ENCODE measurements at places on chromosomes 11 and 22.

GRCh38 chr11:126423154-126423553, 67.7 kb downstream of the ST3GAL4 start:
- DNase-seq, result no peak

DNA sequence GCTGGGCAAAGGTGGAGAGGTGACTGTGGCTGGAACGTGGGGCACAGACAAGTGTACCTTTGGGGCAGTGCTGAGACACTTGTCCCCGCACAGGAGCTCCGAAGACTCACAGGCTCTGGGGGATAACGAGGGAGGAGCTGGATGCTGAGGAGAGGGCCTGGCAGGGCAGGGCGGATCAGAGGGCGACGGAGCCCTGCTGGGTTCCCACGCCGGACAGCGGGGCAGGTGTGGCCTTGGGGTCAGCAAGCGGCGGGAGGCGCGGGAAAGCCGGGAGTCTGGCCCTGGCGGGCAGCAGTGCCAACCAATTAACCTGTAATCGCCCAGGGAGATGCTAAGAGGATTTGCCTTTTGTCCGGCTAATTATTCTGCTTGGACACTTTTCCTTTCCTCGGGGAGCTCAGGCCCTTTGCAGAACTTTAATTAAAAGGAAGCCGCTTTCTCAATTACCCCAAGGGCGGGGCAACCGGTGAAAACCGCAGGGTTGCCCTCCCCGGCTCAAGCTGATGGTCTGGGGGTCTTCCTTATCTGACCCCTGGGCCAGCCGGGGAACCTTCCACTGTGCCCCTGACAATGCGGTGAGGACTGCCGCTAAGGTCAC, 71.5 kb downstream of the WNT7B start:
- no peak for DNase-seq

- DNase-seq, result no peak
Observed at GRCh38 chr11:64239662-64240434, 1.0 kb upstream of the FKBP2 start.

GRCh38 chr11:116173941-116174911, 598.6 kb downstream of the BUD13 start:
- DNase-seq, result no peak

DNA sequence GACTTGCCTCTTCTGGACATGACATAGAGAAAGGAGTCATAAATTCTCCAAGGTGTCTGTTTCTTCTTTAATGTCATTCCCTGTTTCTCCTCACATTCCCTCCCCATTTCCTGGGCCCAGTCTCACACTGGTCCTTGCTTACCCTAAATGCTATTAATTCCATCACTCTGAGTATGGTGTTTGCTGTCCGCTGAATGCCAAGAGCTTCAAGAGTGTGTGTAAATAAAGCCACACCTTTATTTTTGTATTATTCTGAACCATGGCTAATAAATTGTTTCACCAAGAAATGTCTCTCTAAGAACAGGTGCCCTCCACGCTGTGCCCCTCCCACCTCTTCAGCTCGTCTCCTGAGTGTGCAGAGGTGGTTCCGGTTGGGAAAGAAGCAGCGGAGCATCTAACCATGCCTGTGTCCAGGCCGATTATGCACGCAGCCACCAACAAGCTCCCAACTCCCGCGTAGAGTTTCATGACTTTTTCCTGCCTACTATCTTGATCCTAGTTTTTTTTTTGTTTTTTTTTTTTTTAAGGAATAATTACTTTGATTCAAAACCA, 8.6 kb downstream of the TMEM121B start:
- no peak for DNase-seq

- DNase-seq, result no peak
Observed at GRCh38 chr11:69467646-69468045, 13.8 kb upstream of the LINC01488 start.

GRCh38 chr11:67606093-67606491, 644 bp upstream of the NDUFV1 start:
- DNase-seq, result peak; percentile 21

DNA sequence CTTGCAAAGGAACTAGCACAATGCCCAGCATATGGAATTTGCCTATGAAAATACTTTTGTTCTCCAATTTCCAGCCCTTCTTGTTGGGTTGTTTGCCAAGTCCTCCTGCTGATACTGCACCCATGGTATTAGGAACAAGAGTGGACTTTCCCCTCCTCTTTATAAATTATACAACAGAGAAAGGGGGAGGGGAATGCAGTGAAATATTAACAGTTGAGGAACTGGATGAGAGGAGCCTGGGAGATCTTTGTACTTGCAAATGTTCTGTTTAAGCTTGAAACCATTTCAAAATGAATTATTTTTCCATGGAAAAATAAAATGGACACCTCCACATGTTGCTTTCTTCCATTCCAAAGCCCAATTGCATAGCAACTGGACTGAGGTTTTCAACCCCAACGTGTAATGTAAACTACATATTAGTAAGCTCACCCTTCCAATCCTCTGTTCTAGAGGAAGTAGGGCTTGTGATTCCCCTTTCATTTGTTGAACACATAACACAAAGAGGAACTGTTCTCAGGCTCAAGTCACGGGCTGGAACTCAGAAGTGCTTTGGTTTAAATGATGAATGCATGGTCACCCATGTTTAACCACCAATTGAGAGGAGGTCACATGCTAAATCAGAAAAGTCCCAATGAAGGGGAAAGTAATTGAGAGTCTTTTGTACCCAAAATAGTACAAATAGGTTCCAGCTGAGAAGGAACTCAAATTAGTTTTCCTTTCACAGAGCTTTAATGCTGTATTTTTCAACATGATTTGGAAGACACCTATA, 66.2 kb upstream of the ZC3H12C start:
- no peak for DNase-seq

DNA sequence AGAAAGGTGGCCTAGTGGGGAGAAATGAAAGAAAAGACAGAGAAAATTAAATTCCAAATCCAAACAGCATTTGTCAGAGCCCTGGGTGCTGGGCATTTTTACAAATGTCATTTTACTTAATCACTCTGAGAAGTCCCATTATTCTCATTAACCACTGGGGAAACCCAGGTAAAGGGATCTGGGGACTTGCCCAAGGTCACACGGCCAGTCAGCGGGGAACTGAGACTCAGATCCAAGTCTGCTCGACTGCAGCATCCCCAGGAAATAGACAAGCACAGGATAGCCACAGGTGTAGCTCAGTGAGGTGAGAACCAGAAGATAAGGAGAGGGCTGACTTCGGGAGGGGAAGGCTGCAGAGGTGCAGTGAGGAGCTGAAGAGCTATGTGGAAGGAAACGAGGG, 7.9 kb downstream of the NRXN2 start:
- no peak for DNase-seq

DNA sequence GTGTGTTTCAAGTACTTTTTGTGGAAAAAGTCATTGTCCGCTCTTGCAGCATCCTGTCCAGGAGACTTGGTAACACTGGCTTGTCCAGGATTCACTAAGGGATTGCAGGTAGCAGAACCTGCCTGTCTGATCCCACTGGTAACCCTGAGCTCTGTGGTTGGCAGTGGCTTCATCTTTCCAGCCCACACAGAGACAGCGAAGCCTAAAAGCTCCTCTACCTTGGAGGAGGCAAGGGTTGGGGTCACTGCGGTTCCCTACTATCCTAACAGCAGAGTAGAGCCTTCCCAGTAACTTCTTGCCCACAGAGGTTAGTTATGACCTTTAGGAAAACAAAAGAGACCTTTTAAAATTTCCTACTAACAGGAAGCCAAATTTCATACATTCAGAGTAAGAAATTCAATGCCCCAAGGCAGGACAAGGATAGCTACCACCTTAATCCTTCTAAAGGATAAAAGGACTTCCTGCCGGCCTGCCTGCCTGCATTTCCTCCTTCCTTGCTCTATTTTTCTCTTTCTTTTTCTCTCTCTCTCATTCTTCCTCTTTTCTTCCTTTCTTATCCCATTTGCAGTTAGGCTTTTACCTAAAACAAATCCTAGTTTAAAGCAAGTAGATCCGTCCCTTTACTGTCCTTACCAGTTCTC, 8.4 kb upstream of the RCN1 start:
- no peak for DNase-seq

- DNase-seq, result no peak
Observed at GRCh38 chr11:59818572-59818971, 8.0 kb upstream of the MRPL16 start.

GRCh38 chr11:114026355-114026754, 33.2 kb upstream of the ZBTB16 start:
- no peak for DNase-seq

GRCh38 chr11:518463-519202, 11.6 kb upstream of the RNH1 start:
- DNase-seq, result peak; percentile 83

GRCh38 chr11:85257837-85258236, 369.3 kb downstream of the DLG2 start:
- DNase-seq, result no peak

Measured in pancreas (tissue), 10 donors.